ENCODE measurements at places on chromosomes 3 and 15.

GRCh38 chr15:50261981-50262380, 3.5 kb downstream of the HDC start:
- peak; percentile 40 for DNase-seq

DNA sequence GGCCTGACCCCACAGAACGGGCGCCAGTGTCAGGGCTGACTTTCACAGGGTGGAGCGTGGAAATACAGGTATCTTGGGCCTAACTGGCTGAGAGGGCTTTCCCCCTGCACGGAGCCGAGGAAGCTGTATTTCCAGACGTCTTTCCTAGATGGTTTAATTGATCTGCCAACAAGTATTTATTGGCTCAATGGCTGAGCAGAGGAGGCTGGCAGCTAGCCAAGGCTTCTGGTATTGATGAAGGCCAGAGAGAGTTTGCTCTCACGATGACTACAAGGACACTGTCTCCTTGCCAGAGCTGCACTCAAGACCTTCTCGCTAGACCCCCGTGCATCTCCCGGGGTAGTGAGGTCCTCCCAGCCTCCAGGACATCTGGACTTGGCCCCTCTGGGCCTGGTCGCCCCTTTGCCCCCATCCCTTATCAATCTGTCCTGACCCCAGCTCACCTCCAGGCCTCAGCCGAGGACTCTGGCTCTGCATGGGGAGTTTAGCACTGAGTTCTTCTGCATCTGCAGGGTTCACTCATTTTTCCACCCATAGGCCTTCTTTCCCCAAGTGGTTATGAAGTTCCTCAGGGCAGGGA, 20.6 kb downstream of the SPSB4 start:
- DNase-seq = no peak

DNA sequence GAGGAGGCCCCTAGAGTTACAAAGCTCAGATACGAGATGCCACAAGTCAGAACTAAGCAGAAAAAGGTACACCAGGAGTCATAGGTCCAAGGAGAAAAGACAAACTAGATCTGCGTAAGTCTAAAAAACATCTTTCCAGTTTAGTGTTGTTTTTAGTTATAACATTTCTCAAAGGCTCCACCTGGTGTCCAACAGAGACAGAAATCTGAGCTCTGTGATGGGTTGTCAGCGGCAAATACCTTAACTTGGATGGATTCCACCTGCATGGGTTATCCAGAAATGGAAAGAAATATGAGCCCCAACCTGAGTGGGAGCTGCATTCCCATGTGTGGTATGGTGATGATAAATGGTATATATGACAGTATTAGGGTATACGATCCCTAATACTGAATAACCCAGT, 238.6 kb upstream of the CHRM5 start:
- no peak for DNase-seq

DNA sequence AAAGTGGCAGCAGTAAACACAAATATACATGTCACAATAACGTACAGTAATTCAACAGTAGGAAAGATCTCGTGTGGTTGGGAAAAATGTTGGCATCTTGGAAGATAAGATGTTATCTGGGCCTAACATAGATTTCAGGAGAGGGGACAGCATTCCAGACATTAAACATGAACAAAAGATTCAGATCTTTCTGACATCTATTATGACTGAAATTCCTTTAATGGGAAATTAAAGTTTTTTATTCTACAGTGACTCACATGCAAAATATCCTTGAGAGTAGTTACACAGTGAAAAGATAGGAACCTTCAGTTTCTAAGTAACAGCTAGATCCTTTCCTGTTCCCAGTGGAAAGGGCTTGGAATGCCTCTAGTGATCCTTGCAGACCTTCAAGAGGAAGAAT, 9.2 kb downstream of the NDUFB5 start:
- no peak for DNase-seq

DNA sequence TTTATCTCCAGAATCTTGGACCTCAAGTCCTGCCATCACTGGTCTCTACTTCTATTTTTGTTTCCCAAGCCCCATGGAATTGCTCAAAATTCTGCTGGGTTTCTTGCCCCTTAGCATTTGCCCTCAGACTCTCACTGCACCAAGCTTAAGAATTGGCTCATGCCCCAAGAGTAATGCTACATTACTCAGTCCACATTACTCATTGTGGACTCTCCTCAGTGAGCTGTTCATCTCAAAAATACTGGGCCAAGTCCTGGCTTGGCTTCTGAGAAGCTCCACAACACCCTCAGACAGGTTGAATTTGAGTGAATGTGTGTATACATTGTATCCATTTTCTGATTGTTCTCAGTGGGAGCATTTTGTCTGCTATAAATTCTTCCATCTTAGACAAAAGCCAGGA, 364.4 kb upstream of the ARHGEF26 start:
- no peak for DNase-seq

- DNase-seq = no peak
Observed at GRCh38 chr3:45776301-45776595, 20.1 kb downstream of the SLC6A20 start.

GRCh38 chr3:29557186-29557585, 276.3 kb downstream of the RBMS3 start:
- DNase-seq = no peak

- DNase-seq = no peak
Observed at GRCh38 chr3:140494970-140495369, 182.9 kb upstream of the TRIM42 start.

GRCh38 chr3:79368403-79368802, 399.4 kb downstream of the ROBO1 start:
- DNase-seq = no peak

- no peak for DNase-seq
Observed at GRCh38 chr3:2595486-2595885, 496.8 kb downstream of the CNTN4 start.

DNA sequence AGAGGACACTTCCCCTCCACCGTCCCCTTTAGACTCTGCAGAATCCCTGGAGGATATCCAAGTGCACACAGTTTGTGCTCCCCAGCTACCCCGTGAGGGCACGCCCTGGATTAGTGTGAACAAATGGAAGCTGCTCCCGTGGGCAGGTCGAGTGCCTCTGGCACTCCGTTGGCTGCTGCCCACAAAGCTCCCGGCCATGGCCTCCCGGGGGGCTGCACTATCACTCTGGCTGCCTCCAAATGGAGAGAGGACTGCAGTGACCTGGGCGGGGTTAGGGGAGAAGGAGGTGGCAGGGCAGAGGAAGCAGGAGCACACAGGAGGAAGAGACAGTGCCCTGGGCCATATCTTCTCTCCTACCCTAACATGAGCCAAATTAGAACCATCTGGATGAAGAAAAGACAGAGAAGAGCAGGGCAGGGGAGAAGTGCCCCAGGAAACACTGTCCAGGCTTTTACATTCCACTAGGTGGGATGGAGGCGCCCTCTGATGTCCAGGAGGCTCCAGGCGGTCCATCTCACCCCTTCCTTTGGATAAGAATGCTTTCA, 29.4 kb upstream of the ACAD9 start:
- DNase-seq = peak; percentile 35

DNA sequence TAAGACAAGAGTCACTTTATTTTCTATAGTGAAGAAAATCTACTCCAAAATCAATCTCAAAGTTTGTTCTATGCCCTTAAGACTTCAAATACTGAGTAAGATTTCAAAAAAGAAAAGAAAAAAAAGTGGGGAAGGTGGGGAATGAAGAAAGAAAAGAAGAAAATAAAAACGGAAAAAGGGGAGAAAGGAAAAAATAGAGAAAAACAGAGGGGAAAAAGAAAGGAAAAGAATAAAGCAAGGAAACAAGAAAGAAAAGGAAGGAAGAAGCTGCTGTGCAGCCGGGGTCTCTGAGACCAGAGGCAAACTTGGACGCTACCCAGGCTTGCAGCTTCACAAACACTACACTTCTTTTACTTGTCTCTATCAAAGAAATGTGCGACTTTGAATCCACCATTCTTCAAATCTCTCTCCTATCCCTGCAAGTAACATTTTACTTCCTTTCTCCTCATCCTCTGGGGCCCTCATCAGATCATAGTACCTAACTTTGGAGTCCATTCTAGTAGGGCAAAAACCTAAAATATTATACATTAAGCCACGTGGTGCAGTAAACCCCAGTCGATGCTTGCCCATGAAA, 279.8 kb downstream of the FOXP1 start:
- DNase-seq = no peak

DNA sequence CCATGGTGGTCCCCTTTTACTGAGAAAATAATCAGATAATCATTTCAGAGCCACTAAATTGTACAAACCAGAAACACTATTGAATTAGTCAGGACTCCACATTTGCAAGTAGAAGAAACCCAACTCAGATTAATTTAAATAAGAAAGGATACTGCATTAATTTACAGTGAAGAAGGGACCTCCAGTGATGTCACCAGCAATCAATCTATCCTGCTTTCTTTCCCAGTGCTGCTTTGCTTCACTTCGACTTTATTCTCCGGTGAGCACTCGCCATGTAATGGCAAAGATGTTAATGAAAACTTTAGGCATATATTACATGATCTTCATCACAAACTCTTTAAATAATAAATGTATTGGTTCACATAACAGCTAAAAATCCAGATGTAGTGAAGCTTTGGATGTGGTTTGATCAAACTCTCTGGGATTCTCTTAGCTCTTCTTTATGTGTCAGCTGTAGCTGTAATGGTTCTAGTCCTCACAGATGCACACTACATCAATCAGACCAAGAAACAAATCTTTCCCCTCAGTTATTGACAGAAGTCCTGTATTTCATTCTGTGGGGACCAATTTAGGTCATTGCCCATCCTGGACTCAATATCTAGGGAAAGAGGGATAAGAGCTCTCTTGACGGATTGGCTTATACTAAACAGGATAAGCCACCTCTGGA, 14.2 kb upstream of the ZBTB20 start:
- DNase-seq = no peak

DNA sequence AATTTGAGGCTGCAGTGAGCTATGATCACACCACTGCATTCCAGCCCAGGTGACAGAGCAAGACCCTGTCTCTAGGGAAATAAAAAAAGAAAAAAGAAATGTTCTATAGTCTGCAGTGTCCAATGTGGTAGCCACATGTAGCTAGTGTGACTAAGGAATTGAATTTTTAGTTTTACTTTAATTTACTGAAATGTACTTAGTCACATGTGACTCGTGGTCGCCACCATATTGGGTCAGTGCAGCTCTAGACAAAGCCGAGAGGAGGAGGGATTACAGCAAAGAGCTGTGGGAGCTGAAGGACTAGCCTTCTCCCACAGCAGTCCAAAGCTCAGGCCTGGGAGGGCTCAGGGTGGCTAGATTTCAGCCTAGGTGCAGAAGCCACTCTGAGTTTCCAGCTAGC, 65.9 kb upstream of the NTRK3 start:
- no peak for DNase-seq

GRCh38 chr15:52626671-52627369, 52.4 kb downstream of the ATOSA start:
- DNase-seq = no peak

- DNase-seq = no peak
Observed at GRCh38 chr3:68631850-68632545, 300.3 kb downstream of the TAFA4 start.

- no peak for DNase-seq
Observed at GRCh38 chr3:40232626-40233025, 76.9 kb upstream of the EIF1B start.

GRCh38 chr3:66642484-66642883, 141.7 kb upstream of the LRIG1 start:
- DNase-seq = no peak

DNA sequence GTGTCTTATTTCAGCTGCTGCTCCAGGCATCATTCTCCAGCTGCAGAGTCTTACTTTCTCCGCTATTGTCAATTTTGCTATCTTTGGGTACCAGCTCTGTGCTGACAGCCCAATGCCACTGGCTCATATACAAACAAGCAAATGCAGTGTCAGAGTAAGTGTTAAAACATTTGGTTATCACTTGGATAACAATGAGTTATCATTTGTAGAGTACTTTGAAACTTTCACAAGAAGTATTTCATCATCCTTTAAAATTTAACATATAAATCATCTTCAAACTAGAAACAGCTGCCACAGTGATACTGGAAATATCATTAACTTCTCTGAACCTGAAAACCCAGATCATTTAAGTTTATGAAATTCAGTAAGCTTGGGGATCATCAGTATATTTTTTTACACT, 13.8 kb downstream of the TSPAN3 start:
- no peak for DNase-seq

DNA sequence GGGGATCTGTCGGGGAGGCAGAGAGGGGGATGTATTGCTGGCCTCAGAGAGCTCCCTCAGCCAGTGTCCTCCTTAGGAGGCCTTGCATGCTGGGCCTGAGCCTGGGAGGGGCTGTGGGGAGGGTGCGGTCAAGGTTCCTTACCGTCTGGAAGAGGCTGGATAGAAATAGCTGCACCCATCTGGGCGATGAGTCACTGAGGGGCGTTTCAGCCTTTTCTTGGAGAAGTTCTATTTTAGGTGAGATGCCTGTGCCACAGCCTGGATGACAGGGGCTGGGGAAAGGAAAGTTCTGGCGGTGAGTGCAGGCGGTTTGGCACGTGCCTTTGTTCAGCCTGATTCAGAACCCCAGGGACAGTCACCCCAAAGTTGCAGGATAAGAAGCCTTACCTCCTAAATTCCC, 35.7 kb upstream of the APEH start:
- DNase-seq = no peak

All from activated naive CD4-positive, alpha-beta T cell treated with anti-CD3 and anti-CD28 coated beads for 36 hours (primary cell).